Upper lobe of left lung (tissue), 6 donors: ENCODE measurements at places on chromosomes 6 and 20. TPM values are rescaled to one million over a fixed set of nuclear protein-coding genes. Genes with fewer than 3 reads are reported as not detected.

DNA sequence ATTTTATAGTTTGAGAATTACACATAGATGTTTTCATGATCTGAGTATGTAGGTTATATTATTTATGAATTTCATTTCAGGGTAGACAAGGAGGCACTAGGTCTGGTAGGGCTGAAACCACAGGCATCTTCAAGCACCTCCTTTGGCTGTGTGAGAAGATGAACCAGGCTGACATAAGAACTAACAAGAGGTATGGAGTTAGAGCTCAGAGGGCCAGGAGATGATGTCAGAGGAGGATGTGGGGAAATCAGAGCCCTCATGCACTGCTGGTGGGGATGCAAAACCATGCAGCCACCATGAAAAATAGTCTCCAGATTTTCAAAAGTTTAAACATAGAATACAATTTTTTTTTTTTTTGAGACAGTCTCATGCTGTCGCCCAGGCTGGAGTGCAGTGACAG is 13.6 kb upstream of the RIPOR3 start:
- DNase-seq: no peak

DNA sequence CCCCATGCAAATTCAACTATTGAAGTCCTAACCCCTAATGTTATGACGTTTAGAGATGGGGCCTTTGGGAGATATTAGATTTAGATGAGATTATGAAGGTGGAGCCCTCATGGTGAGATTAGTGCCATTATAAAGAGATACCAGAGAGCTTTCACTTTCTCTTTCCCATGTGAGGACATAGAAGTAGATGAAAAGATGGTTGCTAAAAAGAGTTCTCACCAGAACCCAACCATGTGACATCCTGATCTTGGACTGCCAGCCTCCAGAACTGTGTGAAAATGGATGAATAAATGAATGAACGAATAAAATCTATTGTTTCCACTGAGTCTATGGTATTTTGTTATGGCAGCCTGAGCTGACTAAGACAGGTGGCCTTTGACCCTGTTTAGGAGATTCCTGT is 50.6 kb upstream of the FBXO30 start:
- DNase-seq: no peak

DNA sequence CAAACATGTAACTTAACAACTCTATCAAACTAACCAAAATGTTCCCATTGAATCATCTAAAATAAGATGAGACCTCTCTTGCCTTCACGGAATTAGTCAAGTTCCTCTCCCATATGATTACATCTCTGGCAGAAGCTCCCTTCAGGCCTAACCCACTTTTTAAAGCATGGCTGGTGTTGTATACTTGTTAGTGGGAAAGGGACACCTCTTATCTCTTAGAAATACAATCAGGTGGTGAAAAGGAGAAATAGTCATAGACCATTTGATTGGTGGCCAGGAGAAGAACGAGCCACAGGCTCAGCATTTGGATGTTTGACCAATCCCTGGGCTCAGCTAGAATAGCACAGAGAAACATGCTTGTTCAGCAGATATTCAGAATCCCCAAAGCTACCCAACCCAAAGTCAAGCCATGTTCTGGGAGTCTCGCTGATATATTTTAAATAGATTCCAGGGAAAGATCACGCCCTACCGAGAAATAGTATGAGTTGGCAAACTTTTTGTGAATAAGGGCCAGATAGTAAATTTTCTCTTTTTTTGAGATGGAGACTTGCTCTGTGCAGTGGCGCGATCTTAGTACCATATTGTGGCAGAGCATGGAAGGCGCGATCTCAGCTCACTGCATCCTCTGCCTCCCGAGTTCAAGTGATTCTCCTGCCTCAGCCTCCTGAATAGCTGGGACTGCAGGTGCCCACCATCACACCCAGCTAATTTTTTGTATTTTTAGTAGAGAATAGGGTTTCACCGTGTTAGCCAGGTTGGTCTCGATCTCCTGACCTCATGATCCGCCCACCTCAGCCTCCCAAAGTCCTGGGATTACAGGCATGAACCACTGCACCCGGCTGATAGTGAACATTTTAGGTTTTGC is 126.3 kb upstream of the MYLIP start:
- DNase-seq: no peak

DNA sequence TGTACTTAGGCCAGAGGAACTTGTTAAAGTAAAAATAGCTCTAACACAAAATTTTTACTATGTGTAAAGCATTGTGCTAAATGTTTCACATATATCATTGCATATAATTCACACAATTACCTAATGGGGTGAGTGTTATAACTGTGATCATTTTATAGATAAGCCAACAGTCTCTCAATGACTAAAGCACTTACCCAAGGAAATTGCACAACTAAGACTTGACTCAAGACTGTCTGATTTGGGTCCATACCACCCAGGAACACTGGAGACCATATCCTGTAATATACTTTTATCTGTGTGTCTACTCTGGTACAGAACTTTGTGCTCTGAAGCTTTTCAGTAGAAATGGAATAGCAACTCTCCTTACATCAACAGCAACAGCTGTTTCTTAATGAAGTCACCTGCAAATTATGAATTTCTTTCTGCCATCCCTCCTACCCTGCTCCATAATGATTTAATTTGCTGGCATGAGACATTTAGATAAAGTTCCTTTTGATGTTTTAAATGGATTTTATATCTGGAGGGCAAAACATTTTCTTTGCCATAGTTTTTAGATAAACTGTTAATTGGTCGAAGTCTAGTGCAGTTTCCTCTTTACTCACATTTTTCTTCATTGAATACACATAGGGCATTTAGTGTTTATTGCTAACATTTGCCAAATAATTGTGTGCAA is 47.5 kb downstream of the TSPYL4 start:
- no peak for DNase-seq

DNA sequence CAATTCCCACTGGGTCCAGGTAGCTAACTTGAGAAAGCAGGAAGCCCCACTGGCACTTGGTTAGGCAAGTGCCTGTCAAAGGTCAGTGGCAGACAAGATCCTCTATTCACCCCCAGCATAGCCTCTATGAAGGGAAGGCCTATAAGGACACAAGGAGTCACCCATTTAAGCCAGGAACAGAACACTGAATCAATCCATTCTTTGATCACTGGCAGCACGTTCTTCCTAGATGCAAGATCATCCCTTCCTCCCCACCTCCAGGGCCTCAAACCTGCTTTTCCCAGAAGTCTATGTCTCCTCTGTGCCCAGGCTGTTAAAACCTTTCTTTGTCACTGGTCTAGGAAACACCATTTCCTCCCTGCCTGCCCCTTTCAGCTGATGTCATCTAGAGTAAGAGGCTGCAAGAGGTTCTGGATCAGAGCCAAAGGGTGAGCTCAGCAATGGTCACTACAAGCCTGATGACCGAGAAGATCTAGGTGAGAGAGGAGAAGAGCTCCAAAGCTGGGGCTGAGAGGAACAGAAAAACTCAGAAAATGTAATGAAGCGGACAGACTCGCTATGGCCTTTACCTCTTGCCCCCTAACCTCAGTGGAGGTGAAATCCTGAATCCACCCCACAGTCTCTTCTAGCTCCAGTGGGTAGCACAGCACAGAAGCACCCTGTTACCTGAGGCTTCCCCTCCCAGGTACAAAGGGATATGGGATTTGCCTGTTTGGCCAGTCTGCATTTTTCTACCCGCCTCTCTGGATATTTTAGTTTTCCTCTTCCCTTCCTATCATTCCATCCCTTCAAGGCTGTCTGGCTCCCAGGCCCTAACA is 1.8 kb downstream of the GTPBP2 start:
- DNase-seq: no peak

DNA sequence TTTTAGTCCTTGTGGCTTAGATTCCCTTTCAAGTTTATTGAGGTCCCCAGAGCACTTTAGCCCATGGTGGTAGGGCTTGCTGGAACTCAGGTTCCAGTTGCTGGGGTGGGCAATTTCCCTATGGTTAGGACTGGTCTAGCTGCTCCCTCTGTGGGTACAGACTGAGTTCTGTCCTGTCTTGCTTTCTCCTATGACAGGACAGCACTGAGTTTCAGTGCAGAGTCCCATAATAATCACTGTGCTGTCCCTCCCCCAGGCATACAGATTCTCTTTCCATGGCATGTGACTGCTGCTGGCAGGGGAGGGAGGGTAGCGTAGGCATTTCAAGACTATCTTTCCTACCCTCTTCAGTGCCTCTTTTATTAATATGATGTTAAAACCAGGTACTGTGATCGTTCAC is 17.1 kb upstream of the ERVFRD-1 start:
- DNase-seq: no peak

DNA sequence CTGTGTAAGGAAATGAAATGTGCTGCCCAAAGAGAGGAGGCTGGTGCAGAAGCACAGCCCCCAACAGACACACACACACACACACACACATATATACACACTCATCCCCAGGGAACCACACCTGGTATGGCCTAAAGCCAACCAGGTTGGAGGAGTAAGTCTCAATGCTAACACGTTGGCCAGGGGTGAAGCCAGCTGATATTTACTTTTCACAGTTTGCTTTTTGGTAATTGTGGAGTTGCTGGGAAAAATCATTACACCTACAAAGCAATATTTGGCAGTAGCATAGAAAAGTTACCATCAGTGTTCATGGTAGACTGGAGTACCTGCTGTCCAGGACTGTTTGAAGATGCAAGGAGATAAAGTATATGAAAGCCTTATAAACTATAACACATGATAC is 50.3 kb upstream of the NAA20 start:
- no peak for DNase-seq

DNA sequence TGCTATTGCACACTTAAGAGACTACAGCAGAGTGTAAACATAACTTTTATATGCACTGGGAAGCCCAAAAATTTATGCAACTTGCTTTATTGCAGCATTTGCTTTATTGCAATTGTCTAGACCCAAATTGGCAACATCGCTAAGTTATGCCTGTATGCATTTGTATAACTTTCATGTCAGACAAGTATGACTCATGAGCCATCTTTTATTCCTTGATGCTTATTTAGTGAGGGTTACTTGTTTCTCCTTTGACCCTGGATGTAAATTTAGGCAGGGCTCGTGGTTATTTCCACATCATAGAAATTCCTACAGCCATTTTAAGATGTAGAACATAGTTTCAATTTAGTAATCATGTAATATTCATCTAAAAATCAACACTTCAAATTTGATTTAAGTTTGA is 130.3 kb upstream of the LY86 start:
- DNase-seq: no peak

GRCh38 chr20:3032624-3033023 is 10.8 kb upstream of the GNRH2 start:
- no peak for DNase-seq

DNA sequence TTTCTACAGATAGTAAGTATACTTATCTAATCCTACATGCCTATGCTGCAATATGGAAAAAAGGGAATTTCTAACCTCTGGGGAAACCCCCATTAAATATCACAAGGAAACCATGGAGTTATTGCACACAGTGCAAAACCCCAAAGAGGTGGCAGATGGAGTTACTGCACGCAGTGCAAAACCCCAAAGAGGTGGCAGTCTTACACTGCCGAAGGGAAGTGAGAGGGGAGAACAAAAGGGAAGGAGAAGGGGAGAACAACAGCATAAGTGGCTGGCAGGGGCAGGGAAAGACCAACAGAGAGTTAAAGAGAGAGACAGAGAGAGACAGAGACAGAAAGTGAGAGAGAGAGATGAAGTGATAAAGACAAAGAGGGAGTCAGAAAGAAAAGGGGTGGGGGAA is 43.8 kb upstream of the EIF2S2 start:
- no peak for DNase-seq

DNA sequence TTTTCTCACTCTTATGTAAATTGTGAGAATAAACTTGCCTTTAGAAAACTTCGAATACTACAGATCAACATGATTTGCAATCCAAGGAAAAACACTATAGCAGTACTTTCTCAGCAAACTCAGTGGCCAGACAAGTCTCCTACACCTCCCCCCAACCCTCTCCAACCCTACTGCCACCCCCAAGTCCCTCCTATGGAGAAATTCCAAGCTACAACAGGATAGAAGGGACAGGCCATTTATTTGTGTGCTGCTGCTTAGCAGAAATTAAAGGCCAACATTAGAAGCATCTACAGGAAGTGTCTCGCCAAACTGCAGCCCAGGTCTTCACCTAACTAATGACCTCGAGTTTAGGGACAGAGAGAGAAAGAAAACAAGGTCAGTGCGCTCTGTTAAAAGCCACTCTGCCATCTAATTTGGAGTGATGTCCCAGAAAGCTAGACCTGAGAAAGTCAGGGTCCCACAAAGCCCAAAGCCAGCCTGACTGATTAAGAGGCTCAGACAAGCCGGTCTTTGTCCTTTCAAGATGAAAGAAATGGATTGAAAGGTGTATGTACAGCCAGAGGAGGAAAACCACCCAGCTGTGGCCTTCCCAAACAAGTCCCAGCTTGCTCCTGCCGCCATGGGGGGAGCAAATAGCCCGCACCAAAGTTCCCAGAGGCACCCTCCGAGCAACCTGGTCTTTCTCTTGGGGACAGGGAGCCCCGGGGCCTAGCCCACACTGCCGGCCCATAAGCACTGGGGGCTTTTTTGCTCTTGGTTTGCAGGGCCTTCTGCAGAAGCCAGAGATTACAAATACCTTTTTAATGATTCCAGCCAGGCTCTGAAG is 3.4 kb downstream of the BMP7 start:
- no peak for DNase-seq

GRCh38 chr6:44253307-44254101 is 3.8 kb downstream of the SLC35B2 start:
- DNase-seq: no peak

- DNase-seq: no peak
Measured at GRCh38 chr6:170439366-170440361, 113.4 kb downstream of the PSMB1 start.

FAM217A gene
- not detected for total RNA-seq

CLIC1 gene
- 227 TPM for total RNA-seq

ADGRF5 gene
- total RNA-seq: 352 TPM

MYCT1 gene
- total RNA-seq: 6.2 TPM

CNKSR3 gene
- total RNA-seq: 11.6 TPM
